ENCODE measurements at places on chromosomes 5 and 9.

DNA sequence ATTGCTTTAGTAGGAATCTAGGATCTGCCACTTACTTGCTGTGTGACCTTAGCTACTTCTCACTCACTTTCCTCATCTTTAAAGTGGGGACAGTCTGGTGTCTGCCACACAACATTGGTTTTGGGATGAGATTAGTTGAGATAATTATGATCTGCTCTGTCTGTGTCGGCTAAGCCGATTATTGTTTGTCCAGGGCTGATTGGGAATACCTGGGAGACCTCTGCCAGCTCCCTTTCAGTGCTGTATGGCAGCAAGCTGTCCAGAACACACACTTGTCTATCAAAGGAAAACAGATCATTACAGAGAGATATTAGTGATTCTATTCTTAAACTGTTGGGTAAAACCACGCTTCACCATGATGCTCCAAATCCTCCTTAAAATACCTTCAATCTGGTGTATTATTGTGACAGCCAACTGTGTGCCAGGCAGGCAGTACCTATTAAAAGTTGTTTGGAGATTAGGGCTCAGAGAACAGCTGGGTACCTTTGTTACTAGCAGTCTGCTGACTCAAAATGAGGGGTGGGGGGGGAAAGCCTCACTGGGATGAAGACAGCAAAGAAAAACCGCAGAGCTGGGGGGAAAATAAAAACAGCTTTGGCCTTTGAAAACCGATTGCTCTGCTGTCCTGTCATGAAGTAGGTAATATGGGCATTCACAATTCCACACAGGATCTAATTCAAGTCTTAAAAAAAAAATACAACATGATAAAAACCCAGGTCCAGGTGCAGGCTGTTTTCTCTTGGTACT lies 458.4 kb upstream of the C9orf72 start:
- DNase-seq: no peak

- DNase-seq: no peak
These were observed 536.9 kb upstream of the WWC1 start for GRCh38 chr5:167754501-167755021.

GRCh38 chr9:98240475-98240874 lies 15.0 kb downstream of the TBC1D2 start:
- DNase-seq: no peak

- DNase-seq: no peak
These were observed 321.7 kb downstream of the NDUFS4 start for GRCh38 chr5:53882006-53882675.

DNA sequence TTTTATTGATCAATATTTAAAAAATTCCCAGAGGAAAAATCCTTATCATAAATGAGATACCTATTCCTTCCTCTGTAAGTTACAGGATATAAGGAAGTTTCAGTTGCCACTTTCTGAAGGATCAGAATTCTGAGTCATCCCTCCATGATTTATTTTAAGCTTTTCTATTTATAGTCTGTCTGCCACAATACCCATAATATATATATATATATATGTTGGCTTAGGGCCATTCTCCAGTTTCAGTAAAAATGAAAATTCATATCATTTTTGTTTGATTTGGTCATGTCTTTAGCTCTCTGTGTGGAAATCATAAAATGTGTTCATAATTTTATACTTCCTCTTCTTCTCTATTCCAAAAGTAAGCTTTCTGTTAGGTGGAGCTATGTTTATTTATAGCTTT lies 215.8 kb upstream of the CYLC2 start:
- no peak for DNase-seq

- DNase-seq: no peak
These were observed 2.1 kb upstream of the PCDHGA1 start for GRCh38 chr5:141328231-141328630.

GRCh38 chr5:168151041-168151440 lies 140.4 kb upstream of the WWC1 start:
- DNase-seq: no peak

DNA sequence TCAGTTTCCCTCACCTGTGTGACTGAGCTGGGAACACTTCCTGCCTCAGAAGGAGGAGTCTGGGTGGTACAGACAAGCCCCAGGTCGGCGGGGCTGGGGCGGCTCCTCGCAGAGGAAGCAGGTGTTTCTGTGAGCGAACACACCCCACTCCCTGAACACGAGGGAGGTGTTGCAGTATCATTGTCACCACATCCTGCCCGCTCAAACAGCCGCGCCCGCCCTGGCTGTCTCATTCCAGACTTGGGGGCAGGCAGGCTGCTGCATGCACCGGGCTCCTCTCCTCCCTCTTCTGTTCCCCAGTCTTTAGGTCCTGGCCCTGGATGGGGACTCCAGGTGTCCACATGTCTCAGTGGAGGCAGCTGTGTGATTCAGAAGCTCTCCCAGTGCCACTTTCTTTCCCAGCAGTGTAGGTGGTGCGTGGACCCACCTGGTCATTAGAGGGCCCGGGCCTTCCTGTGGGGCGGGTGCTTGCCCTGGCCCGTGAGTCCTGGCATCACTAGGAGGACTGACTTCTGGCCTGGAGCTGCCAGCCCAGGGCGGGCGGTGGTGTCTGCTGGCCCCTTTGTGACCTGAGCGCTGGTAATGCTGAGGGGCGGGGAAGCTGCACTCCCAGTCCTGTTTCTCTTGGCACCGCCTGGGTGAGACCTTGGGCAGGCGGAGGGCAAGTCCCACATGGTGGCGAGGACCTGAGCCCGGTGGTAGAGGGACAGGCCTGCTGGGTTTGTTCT lies 18.3 kb upstream of the PHYHD1 start:
- no peak for DNase-seq

GRCh38 chr5:137316346-137316736 lies 182.8 kb downstream of the SPOCK1 start:
- DNase-seq: peak; percentile 31

GRCh38 chr5:92513067-92513466 lies 1068.0 kb downstream of the NR2F1-AS1 start:
- DNase-seq: no peak

DNA sequence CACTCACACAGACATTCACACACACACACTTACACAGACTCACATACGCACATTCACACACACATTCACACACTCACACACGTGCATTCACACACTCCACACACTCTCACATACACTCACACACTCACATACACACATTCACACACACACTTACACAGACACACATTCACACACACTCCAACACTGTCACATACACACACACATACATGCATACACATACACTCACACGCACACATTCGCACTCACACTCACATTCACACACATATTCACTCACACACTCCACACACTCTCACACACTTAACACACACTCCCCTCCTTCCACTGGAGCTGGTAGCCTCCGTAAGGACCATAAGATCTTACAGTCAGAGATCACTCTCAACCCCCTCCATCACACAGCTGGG lies 26.2 kb downstream of the CAMK2A start:
- no peak for DNase-seq

DNA sequence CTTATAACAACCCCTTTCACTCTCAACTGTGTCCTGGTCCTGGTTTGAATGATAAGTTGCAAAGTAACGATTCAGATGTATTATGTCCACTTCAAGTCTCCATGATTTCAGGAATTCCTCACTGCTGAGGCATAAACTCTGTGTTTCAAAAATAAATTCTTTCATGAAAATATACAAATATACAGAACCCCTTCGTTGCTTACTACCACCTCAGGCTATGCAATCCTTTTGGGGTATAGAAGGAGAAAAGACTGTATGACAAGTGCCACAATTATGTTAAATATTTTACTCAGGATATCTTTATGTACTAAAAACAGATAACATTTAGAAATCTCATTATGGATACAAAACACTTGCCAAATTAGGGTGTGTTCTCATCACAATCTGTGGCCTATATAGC lies 190.7 kb downstream of the KCTD16 start:
- DNase-seq: no peak

- no peak for DNase-seq
These were observed 48.2 kb upstream of the GPR151 start for GRCh38 chr5:146564007-146564762.

DNA sequence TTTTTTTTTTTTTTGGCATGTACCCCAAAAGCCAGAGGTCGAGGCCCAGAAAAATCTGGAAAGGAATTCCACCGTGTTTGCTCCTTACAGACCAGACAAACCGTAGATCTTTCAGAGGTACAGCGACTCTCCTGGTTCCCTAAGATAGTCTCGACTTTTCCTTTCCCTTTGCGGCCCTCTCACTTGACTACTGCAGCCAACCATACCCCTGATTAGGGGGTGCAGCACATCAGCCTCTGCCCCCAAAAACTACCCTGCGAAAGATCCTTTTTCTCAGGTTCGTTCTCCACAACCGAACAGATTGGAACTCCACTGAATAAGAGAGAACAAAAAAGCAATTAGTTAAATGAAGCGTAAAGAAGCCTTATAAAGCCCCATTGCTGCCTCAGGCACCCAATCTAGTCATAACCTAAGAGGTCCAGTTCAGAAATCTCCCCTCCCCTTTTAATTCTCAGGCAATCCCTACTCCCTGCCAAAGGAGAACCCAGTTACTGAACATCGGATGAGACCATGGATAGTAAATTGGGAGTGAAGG lies 379 bp upstream of the TICAM2 start:
- DNase-seq: no peak
